ENCODE measurements at places on chromosomes 7 and 10. TPM values are rescaled to one million over a fixed set of nuclear protein-coding genes. Genes with fewer than 3 reads are reported as not detected.

DNA sequence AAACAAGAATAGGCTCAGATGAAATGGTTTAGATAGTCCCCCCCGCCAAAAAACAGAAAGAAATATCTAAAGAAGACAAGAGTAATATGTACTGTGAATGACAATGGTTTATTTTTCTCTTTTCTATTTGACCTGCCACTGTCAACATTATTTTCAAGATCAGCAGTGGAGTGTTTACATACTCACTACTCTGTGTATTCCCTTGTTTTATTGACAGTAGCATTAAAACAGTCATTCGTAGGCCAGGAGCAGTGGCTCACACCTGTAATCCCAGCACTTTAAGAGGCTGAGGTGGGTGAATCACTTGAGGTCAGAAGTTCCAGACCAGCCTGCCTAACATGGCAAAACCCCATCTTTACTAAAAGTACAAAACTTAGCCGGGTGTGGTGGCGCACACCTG lies 245.3 kb upstream of the SLC26A5 start:
- DNase-seq, result no peak
- H3K27me3 ChIP-seq, result no peaks in the 10 kb centered on the region
- no peaks in the 10 kb centered on the region for H3K36me3 ChIP-seq

DPP6 gene
- 10.1 TPM for total RNA-seq

DNA sequence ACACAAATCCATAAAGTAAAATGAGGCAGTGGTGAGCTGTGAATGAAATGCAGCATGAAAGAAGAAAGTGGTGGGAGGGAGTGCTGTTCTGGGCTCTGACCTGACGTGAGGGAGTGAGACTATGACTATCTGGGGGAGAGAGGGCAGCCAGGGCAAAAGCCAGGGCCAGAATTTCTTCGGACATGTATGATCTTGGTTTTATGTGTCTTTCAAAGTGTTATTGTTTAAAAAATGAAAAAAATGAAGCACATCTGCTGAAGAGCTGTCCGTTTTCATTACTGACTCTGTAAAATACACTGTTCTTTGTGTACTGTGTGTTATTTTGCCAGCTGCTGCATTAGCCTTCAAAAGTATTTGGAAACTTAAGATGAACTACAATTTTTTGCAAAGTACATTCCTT lies 70.2 kb upstream of the KLF14 start:
- H3K4me3 ChIP-seq, result no peak overlapping the region
- H3K27me3 ChIP-seq, result peaks cover 10% of the 10 kb centered on the region
- no peaks in the 10 kb centered on the region for H3K36me3 ChIP-seq
- H3K27ac ChIP-seq, result no peak overlapping the region
- no peaks in the 10 kb centered on the region for H3K4me1 ChIP-seq

- H3K27ac ChIP-seq, result no peak overlapping the region
- no peaks in the 10 kb centered on the region for H3K36me3 ChIP-seq
- H3K27me3 ChIP-seq, result no peaks in the 10 kb centered on the region
- no peak for DNase-seq
These were observed 71.5 kb upstream of the ANLN start for GRCh38 chr7:36318116-36318515.

Data from suprapubic skin (tissue), 4 donors.